ENCODE measurements at places on chromosomes 2 and 18.

- no peak for DNase-seq
These were observed 124.2 kb downstream of the UBE2E3 start for GRCh38 chr2:181104512-181105115.

DNA sequence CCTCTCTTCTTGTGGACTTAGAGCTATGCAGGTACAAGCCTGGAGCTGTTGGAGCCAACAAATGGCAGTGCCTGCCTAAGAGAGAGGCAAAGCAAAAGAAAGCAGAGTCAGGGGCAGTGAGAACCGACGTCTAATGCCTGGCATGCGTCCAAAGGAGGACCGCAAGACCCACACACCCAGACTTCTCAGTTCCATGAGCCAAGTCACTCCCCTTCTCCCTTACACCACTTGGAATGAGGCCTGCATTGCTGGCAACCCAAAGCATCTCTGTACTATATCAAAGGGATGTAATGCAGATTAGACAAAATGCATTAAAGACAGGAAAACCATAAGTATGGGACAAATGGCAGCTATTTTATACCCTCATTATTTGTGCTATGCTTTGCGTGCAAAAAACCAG lies 49.9 kb upstream of the RNU4ATAC start:
- no peak for DNase-seq

GRCh38 chr2:151056870-151057269 lies 204.8 kb downstream of the RBM43 start:
- DNase-seq: no peak

- no peak for DNase-seq
These were observed 10.0 kb upstream of the GBX2 start for GRCh38 chr2:236177967-236178889.

DNA sequence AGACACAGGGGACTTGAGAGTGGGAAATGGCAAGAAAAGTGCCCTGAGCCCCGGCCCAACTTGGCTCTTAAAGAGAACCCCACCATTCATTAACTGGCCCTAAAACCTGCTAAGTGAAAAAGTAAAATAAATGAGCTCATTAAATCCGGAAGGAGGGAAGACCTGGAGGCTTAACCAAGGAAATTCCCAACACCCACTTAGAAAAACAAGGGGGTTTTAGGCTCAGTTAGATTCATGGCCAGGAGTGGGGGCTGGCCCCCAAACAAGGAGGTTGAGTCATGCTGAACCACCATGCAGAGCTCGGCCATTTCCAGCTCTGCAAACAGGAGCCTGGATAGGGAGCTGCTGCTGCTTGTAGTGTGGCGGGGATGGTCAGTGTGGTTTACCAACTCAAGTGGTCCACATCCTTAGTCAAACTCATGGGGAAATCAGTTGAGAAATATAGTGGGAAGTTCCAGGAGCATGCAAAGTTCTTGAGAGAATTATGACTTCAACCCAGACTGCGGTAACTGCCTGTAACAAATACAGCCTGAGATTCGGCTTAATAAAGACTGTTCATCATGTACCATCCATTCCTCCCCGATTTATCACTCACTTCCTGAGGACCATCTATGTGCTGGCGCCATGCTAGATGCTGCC lies 39.7 kb upstream of the MRPL19 start:
- no peak for DNase-seq

DNA sequence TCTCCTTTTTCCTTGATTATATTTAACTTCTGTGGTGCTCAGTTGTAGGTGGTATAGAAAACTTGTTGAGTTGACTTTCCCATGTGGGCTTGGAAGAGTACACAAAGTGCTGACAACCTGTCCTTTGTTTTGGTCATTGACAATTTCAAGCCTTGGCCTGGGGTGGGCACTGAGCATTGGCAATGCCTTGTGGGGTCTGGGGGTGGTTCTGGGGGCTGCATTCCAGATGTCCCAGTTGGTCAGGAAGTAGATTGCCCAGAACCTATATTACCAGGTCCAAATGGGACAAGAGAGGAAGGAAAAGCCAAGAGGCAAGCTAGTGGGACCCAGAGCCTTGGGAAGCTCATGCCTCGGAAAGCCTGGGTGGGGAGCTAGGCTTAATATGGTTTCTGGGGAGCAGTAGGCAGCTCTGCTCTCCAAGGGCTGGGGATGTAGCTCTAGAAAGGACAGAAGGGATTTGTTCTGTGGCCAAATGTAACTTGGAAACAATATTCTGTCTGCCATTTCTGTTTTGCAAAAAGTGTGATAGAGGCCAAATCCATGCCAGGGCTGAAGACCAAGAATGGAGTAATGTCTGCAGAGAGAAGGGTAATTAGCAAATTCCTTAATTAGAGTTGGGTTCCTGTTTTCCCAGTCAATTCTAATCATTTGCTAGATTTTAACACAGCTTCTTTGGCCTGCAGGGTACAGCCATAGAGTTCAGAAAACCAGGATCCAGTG lies 87.4 kb downstream of the SLC4A3 start:
- no peak for DNase-seq

- no peak for DNase-seq
These were observed 252.1 kb downstream of the XIRP2 start for GRCh38 chr2:167140330-167140729.

DNA sequence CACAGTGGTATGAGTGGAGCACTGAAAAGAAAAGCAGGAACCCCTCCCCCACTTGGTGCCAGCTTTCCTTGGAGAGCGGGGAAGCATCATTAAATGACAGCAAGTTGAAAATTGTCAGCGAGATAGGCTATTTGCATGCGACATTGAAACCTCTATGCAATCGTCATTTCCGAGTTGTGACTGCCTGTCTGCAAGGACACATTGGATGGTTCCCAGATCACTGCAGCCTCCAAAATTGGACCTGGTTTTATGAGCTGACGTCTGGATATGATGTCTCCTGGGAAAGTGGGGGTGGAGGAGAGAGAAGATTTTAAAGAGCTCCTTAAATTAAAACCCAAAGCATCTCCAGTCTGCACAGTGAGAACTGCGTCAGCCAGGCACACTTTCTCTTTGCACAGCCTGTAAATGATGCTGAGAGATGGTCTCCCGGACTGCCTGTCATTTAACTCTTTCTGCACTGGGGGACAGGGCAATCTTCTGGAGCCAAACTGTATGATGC lies 57.8 kb upstream of the KIF5C start:
- no peak for DNase-seq

DNA sequence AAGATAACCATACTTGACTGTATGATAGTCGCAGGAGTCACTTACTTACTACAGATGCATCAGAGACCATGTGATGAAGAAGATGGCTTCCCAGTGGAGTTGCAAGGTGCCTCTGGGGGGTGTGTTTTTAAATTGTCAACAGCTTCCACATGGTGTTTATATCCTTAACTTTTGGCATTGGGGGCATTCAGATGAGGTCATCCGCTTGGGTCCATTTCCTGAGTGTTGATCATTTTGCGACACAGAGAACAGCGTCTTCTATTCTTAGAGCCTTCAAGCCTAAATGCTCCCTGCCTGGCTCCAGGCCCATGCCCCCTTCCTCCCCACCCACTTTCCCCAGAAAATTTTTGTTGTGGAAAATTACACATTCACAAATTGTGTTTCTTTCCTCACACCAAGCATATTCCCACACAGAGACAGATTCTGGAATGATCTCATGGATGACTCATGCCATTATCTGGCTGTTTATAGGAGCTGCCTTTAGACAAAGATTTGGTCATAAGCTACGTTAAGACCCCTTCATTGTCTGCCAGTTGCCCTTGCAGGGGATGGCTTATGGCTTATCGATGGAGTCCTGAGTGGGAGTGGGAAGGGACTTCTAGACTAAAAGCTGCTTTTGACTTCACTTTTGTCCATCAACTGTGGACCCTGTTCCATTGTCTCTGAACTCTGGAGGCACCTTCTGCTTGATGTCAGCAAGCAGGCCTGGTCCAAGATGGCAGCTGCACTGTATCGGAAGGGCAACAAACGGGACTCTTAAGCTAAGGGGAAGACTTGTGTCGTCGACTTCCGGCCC lies 91.8 kb downstream of the CABLES1 start:
- no peak for DNase-seq

- no peak for DNase-seq
These were observed 1.5 kb downstream of the CRYBA2 start for GRCh38 chr2:218991674-218992168.

DNA sequence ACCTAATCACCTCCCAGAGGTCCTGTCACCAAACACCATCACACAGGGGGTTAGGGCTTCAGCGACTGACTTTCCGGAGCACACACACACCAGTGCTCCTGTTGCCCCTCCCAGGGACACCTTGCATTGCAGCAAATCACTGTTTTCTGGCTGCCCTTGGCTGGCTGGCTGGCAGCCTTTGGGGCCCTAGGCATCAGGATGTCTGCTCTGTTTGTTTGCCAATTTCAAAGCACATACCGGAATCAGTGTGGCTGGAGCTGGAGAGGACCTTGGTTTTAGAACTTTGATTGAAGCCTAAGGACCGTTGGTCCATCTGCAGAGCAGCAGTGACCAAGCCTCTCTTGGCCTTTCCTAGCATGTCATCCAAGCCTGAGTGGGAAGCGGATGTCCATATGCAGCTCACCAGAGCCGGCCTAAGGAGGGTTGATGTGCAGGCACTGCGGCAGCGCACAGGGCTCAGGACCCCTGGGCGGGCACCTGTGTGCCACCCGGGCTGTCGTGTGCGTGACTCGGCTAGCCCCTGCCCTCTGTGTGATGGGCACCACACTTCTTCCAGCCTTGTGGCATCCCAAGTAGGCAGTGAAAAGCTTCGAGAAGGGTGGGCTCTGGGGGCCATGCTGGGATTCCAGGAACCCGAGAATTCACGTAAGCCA lies 62.1 kb downstream of the GBX2 start:
- DNase-seq: no peak

DNA sequence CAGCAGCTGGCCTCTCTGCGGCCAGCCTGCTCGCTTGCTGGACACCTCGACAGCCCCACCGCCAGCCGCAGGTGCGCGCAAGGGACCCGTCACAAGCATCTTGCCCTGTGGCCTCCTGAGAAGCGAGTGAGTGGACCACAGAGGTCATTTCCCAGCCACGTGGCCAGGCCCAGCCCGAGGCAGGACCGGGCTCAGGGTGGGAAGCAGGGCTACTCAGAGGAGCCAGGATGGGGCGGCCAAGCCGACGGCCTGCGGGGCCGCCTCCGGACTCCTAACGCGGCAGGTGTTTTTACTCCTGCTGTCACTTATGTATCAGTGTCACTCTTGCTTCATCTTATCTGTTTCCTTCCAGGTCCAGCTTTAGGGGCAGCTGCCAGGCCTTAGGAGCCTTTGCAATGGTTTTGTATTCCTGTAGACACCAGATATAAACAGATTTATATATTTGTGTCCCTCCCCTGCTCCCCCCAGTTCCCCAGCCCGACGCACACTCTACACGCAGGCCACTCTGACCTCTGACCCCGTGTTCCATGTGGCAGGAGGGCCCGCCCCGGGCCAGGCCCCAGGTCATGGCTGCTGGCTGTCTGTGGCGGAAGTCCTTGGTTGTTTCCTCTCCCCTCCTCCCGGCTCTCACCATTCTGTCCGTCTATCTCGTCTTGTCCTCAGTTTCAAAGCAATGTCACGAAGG lies 236.4 kb downstream of the ATAD2B start:
- DNase-seq: no peak

- DNase-seq: no peak
These were observed 24.8 kb downstream of the GNLY start for GRCh38 chr2:85718885-85719492.

GRCh38 chr2:206584323-206585116 lies 57.8 kb upstream of the FAM237A start:
- DNase-seq: no peak

GRCh38 chr2:73050121-73050545 lies 21.4 kb downstream of the SFXN5 start:
- DNase-seq: no peak

DNA sequence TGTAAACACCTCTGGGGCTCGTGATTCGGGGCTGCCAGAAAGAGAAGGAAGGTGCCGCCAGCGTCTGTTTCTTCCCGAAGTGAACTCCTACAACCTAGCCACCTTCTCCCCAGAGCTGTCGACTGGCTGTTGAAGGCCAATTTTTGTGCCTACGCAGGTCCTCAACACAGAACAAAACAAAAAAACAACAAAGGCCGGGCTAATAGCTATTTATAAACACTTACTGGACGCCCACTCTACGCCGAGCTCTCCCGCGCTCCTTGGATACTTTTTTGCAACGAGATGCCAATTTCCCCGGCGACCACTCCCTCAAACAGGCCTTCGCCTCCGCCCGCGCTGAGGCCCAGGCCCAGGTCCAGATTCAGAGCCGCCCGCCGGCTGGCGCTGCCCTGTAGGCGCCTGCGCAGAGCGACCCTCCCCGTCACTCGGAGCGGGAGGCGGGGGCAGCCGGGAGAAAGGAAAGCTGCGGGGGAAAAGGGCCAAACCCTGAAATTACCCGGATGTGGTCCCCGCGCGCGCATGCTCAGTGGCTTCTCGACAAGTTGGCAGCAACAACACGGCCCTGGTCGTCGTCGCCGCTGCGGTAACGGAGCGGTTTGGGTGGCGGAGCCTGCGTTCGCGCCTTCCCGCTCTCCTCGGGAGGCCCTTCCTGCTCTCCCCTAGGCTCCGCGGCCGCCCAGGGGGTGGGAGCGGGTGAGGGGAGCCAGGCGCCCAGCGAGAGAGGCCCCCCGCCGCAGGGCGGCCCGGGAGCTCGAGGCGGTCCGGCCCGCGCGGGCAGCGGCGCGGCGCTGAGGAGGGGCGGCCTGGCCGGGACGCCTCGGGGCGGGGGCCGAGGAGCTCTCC lies at the start of gene SMAD4:
Gene SMAD4, plus strand, starts transcription at position 520 of the 843 bp plus-strand sequence. CDS start 16,834 bp downstream, outside the sequence.
- peak; percentile 98 for DNase-seq

GRCh38 chr2:237282568-237283128 lies 131.3 kb downstream of the COL6A3 start:
- no peak for DNase-seq

DNA sequence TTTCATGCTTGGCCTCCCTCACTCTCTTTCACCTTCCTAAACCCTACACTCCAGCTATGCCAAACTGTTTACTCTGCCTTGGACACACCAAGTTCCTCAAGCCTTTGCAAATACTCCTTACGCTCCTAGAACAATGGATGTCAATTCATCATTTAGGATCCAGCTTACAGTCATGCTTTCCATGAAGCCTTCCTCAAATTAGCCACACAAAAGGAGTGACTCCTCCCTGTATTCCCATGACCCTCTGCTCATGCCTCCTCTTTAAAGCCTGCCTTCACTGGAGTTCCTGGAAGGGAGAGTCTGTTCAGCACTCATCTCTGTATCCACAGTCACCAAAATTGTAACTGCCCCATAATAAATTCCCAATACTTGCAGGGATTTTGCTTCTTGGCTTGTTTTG lies 721 bp upstream of the EHD3 start:
- DNase-seq: no peak

DNA sequence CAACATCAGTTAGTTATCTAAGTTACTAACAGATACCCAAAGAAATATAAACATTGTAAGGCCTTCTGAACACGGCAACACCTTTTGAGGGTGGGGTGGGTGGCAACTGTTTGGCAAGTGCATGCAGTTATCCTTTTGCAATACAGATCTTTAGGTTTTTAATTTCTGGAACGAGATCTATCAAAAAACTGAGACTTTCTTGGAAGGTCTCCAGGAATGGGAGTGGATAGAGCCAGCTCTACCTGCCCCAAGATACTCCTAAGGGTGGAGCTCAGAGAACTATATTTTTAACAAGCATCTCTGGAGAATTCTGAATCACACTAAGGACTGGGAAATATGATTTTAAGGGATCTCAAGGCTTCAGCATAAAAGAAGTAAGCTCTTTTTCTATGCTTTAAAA lies 11.4 kb upstream of the GALNT1 start:
- no peak for DNase-seq

GRCh38 chr2:86068136-86068588 lies 37.5 kb downstream of the POLR1A start:
- no peak for DNase-seq

GRCh38 chr2:232998666-232998985 lies 14.4 kb downstream of the NGEF start:
- no peak for DNase-seq

- DNase-seq: no peak
These were observed 14.1 kb downstream of the ACKR3 start for GRCh38 chr2:236583621-236584203.

All from activated gamma-delta T cell (primary cell).